Bronchial smooth muscle cell (primary cell): ENCODE measurements at places on chromosomes 2 and 18. TPM values are rescaled to one million over a fixed set of nuclear protein-coding genes. Genes with fewer than 3 reads are reported as not detected.

The GCKR gene
- 0.16 TPM in 1 of 2 replicates, not detected in the other for total RNA-seq

The ME2 gene
- 19.2 and 24.1 TPM in 2 replicates for total RNA-seq

The SUCLG1 gene
- total RNA-seq, result 39.6 and 47.1 TPM in 2 replicates

The DSG4 gene
- not detected in 2 replicates for total RNA-seq
